ENCODE measurements at places on chromosomes 5 and 9.

GRCh38 chr5:42870882-42871418, 59.3 kb upstream of the SELENOP start:
- DNase-seq, result no peak

DNA sequence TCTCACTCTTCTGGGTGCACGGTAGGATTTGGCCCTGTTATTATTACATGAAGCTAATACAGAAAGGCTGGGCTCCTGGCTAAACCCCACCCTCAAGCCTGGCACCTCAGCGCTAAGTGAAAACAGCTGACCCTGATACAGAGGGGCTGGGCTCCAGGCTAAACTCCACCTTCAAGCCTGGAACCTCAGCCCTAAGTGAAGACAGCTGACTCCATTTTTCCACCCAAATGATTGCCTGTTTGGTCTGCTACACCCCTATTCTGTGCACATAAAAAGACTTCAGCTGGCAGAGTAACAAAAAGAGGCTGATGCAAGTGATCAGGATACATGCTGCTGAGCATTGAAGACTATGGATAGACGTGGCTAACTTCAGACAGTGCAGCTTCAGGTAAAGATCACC, 148.4 kb upstream of the CLINT1 start:
- no peak for DNase-seq

DNA sequence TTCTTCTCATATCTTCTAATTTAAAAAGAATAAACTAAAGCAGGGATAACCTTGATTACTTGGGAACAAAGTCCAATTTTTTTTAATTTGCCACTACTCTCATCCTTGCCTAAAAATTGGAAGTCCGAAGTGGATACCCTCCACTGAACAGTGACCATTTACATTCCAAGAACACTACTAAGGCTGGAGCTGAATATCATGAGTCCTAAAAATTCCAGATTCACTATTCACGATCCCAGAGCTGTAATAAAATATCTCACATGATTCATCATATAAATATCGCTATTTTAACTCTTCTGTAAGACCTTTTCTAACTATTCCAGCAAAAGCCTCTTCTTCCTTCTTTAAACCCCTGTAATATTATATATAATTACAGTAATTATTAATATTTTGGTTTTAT, 57.4 kb downstream of the ATPSCKMT start:
- no peak for DNase-seq

DNA sequence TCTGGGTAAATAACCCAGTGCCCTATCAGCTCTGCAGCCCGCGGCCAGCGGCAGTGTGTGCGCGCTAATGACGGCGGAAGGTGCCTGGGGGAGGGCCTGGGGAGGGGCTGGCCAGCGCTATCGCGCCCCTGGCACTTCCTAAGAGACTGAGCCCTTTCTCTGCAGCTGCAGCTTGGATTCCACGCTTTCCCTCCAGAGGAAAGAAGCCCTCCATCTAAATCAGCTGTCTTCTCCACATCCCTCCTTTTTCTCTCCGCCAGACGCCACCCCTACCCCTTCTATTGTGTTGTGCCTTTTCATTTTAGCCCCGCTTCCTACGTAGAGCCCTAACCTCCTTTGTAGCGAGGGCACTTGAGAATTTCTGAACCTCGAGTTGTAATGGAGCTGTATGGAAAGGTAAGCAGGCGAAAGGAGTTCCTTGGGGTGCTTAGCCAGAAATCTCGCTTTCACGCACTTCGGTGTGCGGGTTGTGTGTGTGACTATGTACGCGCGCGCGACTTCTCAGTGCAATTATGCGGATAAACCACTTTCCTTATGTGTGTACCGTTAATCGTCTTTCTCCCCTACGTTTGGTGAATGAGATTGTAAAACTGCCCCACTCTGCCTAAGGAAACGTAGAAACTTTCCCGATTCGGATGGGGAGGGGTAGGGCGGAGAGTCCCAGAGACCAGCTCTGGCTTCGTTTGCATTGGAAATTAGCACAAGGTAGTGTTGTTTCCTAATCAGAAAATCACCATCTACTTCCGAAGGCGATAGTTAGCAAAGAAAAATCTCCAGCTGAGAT, 664 bp upstream of the RAB3C start:
- no peak for DNase-seq

- no peak for DNase-seq
Observed at GRCh38 chr5:83972236-83972635, 251.6 kb upstream of the HAPLN1 start.

- DNase-seq, result no peak
Observed at GRCh38 chr5:27026801-27027200, 11.6 kb downstream of the CDH9 start.

GRCh38 chr5:163661360-163661759, 155.9 kb downstream of the MAT2B start:
- DNase-seq, result no peak

GRCh38 chr5:177498013-177498787, 796 bp upstream of the PDLIM7 start:
- DNase-seq, result no peak

Measured in stimulated activated CD8-positive, alpha-beta memory T cell treated with anti-CD3 and anti-CD28 coated beads, Interleukin-4, amount 100 ng/mL, for 4 hours (primary cell).